Large intestine (tissue), 12 donors: ENCODE measurements at places on chromosomes 3 and 15.

DNA sequence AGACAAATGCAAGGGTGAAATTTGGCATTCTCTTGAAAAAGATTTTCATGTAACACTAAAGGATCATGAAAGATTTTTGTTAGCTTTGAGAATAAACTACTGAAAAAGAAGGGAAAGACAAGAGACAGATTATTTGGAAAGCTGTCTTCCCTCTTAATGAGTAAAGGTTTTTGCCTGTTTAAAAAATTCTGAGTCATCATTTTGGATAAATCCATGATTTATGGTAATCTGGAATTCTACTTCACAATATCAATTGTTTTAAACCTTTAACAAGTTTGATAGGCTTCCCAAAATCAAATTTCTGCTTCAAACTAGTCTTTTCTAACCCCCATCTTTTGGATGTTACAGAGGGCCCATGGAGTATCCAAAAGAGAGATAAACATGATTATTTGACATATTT is 641.5 kb upstream of the EPHA6 start:
- no peak for DNase-seq

DNA sequence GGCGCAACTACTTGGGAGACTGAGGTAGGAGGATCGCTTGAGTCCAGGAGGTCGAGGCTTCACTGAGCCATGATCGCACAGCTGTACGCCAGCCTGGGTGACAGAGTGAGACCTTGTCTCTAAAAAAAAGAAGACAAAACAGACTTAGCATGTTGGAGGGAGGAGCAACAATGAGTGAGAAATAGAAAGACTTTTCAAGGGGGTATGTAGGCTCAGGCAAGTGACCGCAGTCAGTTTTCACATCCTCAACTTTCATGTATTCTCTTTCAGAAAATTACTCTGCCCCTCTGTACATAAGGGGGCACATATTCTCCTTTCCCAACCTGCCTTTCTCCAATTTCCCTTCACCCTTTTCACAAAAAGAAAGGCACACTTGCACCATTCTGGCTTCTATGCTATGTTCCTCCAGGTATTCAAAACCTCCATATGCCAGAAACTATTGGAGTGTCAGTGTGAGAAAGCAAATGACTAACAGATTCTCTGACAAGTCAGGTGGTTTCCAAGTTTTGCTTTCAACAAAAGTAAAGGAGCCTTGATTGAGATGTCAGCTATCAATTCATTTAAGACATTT is 7.6 kb downstream of the NSUN3 start:
- no peak for DNase-seq

DNA sequence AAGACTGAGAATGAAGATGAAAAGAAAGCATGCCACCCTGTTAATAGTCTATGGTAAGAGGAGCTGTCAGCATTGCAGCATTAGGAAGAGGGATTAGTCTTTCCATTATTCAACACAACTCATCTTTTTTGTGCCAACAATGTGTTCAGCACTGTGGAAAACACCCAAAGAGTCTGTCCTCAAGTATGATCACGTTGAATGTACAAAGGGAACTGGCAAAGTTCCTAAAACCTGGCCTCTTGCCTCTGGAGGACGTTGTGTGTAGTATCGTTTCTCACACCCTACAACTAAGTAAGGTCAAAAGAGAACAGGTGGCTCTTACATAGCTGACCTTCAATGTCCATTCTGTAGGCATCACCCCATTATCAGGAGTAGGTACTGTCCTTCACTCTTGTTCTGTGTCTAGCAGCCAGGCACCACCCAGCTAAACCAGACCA is 147.9 kb upstream of the THBS1 start:
- DNase-seq: no peak

DNA sequence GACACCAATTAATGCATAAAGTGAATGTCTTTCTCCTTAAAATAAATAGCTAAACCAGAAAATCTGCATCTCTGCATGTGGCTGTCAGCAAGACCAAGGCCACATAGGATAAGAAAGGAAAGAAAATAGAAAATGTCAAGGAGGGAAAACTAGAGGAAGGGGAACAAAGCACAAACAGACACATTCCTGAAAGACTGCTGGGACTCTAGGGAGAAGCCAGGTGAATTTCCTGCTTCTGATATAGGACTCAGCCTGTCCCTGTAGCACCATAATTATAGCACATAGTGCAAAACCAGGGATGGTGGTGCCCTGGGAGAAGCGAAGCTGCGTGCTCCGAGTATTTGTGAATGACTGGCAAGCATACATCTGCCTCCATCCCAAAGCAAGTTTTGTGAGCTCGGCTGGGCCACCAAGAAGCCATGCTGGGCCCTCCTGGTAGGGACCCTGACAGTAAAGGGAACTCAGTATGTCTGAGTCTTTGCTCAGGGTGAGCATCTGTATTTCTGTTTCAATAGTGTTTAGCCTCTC is 14.2 kb downstream of the FSTL1 start:
- DNase-seq: no peak

DNA sequence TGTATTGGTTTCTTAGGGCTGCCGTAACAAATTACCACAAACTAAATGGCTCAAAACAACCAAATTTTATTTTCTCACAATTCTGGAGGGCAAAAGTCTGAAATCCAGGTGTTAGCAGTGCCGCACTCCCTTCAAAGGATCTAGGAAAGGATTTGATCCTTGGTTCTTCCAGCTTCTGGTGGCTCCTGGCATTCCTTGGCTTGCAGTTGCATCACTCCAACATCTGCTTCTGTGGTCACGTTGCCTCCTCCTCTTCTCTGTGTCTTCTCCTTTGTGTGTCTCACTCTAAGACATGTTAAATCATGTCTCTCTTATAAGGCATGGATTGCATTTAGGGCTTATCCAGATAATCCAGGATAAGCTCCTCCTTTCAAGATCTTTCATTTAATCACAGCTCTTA is 262.2 kb downstream of the MEX3B start:
- DNase-seq: no peak

DNA sequence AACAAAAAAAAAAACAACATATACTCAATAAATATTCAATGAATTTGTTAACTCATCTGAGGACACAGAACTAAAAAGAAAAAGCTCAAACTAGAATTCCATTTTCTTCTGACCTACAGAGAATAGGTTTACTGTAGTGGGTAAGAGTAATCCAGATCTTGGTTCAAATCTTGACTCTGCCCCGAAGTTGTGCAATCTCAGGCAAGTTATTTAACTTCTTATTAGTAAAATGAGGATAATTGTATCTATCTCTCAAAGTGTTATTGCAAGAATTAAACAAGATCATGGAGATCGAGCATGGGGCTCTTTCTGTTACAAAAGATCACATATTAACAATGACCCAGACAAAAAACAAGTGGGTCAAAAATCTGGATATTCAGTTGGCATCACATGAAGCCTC is 41.1 kb upstream of the OXTR start:
- no peak for DNase-seq

GRCh38 chr15:42100021-42100800 is 5.8 kb upstream of the PLA2G4D start:
- DNase-seq: no peak
